ENCODE measurements at places on chromosomes 3 and 15.

- H3K27me3 ChIP-seq = no peaks in the 10 kb centered on the region
- peaks cover 9% of the 10 kb centered on the region for H3K4me1 ChIP-seq
- no peak overlapping the region for H3K4me3 ChIP-seq
- H3K36me3 ChIP-seq = no peaks in the 10 kb centered on the region
Observed at GRCh38 chr15:90294601-90295269, 29.3 kb downstream of the NGRN start.

DNA sequence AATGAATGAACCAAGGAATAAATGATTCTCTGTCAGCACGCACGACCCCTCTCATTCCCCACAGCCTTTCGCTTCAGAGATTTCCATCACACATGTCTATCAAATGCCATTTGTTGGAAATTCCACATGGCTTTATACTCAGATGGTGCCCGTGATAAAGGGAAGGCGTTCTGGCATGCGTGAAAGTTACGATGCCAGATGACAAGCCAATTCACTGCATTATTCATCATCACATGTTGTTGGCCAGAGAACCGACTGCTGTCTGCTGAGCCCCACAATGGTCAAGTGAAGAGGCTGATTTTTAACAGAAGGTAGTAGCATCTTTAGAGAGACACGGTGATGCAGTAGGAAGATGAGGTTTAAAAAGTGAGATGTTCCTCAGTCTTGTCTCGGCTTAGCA, 74.1 kb upstream of the FRMD4B start:
- no peak for DNase-seq
- H3K27me3 ChIP-seq = peaks cover 6% of the 10 kb centered on the region

DNA sequence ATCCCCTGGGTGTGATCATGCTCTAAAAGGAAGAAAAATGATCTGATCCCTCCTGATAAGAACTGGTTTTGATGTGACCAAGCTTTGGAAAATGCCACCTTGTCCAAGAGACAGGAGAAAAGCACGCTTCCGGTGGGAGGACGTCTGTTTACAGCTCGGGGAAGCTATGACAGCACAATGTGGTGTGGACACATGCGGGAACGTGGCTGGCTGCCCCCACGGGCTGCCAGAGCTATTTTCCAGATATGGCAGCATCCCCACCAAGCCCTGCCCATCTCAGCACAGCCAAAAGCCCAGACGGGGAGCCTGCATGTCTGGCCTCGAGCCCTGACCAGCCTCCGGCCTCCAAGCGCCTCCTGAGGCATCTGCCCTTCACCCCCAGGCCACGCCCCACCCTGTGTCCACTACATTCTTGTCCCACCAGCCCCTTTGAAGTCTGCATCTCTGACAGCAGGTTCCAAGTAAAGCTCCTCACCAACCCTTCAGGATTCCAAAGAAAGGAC, 63.2 kb upstream of the HRH1 start:
- H3K36me3 ChIP-seq = no peaks in the 10 kb centered on the region
- peaks cover 2% of the 10 kb centered on the region for H3K27me3 ChIP-seq
- no peak for DNase-seq
- no peak overlapping the region for H3K4me3 ChIP-seq

- no peaks in the 10 kb centered on the region for H3K36me3 ChIP-seq
- peak overlapping the region; percentile 76 for H3K27ac ChIP-seq
- H3K4me1 ChIP-seq = peaks cover 61% of the 10 kb centered on the region
- peak overlapping the region; percentile 89 for H3K4me3 ChIP-seq
Observed at GRCh38 chr3:52896151-52896550, 1.2 kb downstream of the STIMATE start.

DNA sequence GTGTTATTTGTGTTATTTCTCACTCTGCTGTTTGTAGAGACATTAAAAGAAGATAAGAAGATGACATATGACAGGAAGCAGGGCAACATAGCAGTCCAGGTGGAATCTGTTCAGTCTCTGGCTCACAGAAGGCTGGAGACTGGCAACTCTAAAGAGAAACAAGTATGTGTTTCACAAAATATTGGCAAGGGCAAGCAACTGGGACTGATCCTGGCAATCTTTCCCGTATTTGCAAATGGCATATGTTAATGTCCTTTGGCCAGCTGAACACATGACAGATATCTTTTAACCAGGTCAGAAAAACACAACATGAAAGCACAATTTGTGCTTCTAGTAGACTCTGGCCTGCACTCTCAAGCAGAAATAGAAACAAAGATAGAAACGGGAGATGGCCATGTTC, 1354.1 kb upstream of the EPHA6 start:
- no peaks in the 10 kb centered on the region for H3K4me1 ChIP-seq
- no peak for DNase-seq
- no peak overlapping the region for H3K4me3 ChIP-seq
- H3K36me3 ChIP-seq = no peaks in the 10 kb centered on the region

DNA sequence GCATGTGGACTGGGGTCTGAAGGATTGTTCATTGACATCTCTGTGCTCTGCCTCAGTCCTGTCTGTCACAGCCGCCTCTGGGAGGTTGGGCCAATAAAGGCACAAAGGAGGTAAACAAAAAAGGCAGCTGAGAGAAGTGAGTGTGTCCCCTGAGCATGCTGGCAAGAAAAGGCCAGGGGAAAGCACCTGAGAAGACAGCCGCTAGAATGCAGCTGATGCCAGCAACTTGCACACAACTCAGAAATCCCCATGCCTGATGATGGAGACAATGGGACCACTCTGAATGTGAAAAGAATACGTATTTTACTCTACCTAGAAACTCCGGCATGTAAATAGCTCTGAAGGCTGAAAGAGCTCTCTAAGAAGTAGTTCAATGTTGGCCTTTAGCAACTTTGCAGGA, 118.7 kb downstream of the KCNH8 start:
- no peak overlapping the region for H3K27ac ChIP-seq
- DNase-seq = no peak
- no peaks in the 10 kb centered on the region for H3K36me3 ChIP-seq

GRCh38 chr3:118102737-118103136, 931.9 kb downstream of the IGSF11 start:
- no peak for DNase-seq
- H3K27ac ChIP-seq = no peak overlapping the region
- no peaks in the 10 kb centered on the region for H3K36me3 ChIP-seq

GRCh38 chr15:84772467-84772866, 24.1 kb downstream of the ZNF592 start:
- H3K36me3 ChIP-seq = peaks cover 11% of the 10 kb centered on the region
- no peaks in the 10 kb centered on the region for H3K27me3 ChIP-seq
- no peak overlapping the region for H3K27ac ChIP-seq
- peaks cover 32% of the 10 kb centered on the region for H3K4me1 ChIP-seq

GRCh38 chr3:71380096-71380495, 203.4 kb downstream of the FOXP1 start:
- H3K36me3 ChIP-seq = peaks cover 3% of the 10 kb centered on the region
- H3K27me3 ChIP-seq = no peaks in the 10 kb centered on the region
- no peak overlapping the region for H3K4me3 ChIP-seq
- DNase-seq = no peak
- peak overlapping the region; percentile 85 for H3K27ac ChIP-seq

DNA sequence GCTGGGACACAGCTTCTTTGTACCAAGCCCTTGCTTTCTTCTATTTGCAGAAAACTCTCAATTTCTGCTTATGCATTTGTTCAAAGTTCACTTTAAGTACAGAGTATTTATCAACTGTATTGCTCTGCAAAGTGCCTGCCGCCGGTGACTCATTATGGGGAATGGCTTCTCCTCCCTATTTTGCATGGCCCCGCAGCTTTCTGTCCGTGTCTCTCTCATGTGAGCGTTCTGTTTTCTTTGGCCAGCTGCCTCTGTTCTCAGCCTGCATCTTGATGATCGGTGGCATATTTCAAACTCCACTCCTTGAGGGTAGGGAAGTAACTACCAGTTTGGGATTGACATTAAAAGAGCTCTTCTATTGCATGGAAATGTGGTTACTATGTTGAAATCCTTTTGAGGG, 28.6 kb upstream of the ST8SIA2 start:
- H3K4me3 ChIP-seq = no peak overlapping the region
- no peaks in the 10 kb centered on the region for H3K36me3 ChIP-seq

DNA sequence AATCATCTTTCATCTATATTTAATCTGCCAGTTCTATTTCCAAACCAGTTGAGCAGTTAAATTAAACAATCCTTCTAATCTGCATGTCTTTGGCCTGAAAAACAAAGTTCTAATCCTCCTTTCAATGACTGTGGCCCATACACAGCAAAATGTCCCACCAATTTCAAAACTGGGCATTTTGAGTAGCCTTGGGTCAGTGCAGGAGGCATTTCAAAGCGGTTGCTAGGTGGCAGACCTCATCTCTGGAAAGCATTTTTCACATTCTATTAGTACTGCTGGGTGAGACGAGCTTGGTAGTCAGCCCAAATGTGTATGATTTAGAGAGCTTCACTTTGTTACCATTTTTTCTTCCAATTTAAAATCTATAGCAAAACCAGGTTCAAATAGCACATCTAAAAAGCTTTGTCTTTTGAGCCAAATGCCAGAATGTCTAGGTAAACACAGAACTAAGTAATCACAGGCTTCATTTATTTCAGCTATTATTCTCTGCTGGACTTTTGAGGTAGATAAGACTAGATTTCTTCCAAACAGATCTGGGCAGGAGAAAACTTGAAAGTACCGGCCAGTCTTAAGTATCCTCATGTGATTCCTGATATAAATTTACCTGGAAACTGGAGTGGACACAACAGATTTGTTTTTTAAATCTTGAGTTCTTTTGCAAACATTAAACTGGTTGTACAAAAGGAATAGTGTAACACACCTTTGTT, 8.9 kb upstream of the ARHGEF26 start:
- H3K4me1 ChIP-seq = no peaks in the 10 kb centered on the region
- H3K36me3 ChIP-seq = no peaks in the 10 kb centered on the region
- no peak for DNase-seq
- H3K27ac ChIP-seq = no peak overlapping the region

- no peak for DNase-seq
- H3K27ac ChIP-seq = no peak overlapping the region
- peaks cover 57% of the 10 kb centered on the region for H3K4me1 ChIP-seq
- no peaks in the 10 kb centered on the region for H3K27me3 ChIP-seq
Observed at GRCh38 chr15:94282269-94283250, 51.2 kb downstream of the MCTP2 start.

GRCh38 chr3:37766797-37767776, 94.6 kb upstream of the CTDSPL start:
- H3K4me3 ChIP-seq = no peak overlapping the region
- DNase-seq = no peak
- no peaks in the 10 kb centered on the region for H3K36me3 ChIP-seq
- peaks cover 17% of the 10 kb centered on the region for H3K27me3 ChIP-seq

- no peak overlapping the region for H3K27ac ChIP-seq
- H3K36me3 ChIP-seq = no peaks in the 10 kb centered on the region
- no peaks in the 10 kb centered on the region for H3K27me3 ChIP-seq
- peaks cover 19% of the 10 kb centered on the region for H3K4me1 ChIP-seq
- H3K4me3 ChIP-seq = no peak overlapping the region
Observed at GRCh38 chr3:14876921-14877333, 58.2 kb downstream of the FGD5 start.

- H3K27ac ChIP-seq = no peak overlapping the region
- DNase-seq = no peak
- H3K27me3 ChIP-seq = peaks cover 6% of the 10 kb centered on the region
- H3K36me3 ChIP-seq = peaks cover 4% of the 10 kb centered on the region
- peaks cover 20% of the 10 kb centered on the region for H3K4me1 ChIP-seq
- H3K4me3 ChIP-seq = no peak overlapping the region
Observed at GRCh38 chr15:90887037-90887481, 2.8 kb downstream of the FES start.

DNA sequence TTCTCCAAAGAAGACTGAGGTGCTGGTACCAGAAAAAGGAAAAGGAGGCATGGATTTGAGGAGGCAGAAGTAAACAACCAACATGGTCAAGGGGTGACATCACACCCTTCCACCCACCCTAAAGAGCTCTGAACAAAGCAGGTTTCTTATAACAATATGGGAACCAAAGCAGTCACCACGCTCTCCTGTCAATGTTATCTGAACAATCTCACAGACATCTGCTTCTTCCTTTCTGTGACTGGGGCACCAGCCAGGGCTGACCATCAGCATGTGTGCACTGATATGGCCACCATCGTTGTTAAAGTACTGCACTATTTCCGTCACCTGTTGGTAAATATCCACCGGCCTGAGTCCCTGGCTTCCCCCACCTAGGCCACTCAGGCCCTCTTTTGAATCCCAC, 252.9 kb downstream of the SHQ1 start:
- H3K4me1 ChIP-seq = no peaks in the 10 kb centered on the region
- DNase-seq = no peak
- no peak overlapping the region for H3K4me3 ChIP-seq
- H3K27ac ChIP-seq = no peak overlapping the region
- peaks cover 3% of the 10 kb centered on the region for H3K27me3 ChIP-seq

DNA sequence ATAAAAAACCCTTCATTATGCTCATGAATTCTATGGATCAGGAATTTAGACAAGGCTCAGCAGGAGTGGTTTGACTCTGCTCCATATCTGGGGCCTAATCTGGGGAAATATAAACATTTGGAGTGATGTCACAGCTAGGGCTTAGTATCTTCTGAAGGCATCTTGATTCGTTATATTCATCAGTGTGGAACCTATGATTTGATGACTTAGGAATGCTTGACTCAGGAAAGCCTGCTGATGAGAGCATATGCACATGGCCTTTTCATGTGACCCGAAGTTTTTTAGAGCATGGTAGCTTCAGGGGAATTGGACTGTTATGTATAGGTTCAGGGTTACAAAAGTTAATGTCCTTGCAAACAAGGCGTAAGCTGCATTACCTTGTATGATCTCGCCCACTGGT, 184.9 kb upstream of the LRRC3B start:
- no peaks in the 10 kb centered on the region for H3K36me3 ChIP-seq
- H3K4me1 ChIP-seq = no peaks in the 10 kb centered on the region
- no peaks in the 10 kb centered on the region for H3K27me3 ChIP-seq
- no peak overlapping the region for H3K27ac ChIP-seq
- H3K4me3 ChIP-seq = no peak overlapping the region

DNA sequence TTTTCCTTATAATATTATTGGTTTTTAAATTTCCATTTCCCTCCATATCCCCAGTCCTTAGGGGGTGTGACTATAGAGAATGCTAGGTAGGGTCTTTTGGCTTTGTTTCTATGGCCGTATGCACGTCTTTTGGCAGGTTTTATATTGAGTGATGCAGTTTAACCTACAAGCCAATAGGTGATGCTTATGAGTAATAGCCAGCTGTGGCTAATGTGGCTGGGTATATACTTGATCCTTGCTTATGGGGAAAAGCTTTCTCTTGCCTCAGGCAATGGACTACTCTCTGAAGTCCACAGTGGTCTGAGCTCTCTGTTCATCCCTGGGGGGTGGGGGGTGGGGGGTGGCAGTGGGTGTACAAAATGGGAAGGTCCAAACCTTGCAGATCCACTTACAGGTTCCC, 223.9 kb downstream of the MFSD1 start:
- no peak overlapping the region for H3K4me3 ChIP-seq
- H3K4me1 ChIP-seq = no peaks in the 10 kb centered on the region
- H3K36me3 ChIP-seq = no peaks in the 10 kb centered on the region
- no peak overlapping the region for H3K27ac ChIP-seq

All from activated CD4-positive, alpha-beta memory T cell treated with anti-CD3 and anti-CD28 coated beads for 36 hours (primary cell).